Posterior vena cava (tissue), 2 donors: ENCODE measurements at places on chromosomes 6 and 20.

GRCh38 chr6:106398621-106399020 is 38.1 kb downstream of the CRYBG1 start:
- DNase-seq, result no peak

GRCh38 chr6:166415306-166415705 is 32.6 kb upstream of the MPC1 start:
- no peak for DNase-seq

DNA sequence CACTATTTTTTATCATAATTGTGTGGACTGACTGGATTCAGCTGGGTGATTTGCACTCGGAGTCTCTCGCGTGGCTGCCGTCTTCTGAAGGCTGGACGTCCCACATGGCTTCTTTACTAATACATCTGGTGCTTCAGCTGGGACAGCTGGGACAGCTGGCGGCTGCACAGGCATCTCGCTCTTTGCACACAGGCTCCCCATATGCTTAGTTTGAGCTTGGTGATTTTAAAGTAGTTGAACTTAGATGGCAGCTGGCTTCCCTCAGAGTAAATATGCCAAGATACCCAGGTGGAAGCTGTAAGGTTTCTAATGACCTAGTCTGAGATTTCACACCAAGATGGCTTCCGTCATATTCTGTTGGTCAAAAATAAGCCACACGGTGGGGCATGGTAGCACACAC is 38.7 kb upstream of the PPP1R3G start:
- DNase-seq, result no peak

DNA sequence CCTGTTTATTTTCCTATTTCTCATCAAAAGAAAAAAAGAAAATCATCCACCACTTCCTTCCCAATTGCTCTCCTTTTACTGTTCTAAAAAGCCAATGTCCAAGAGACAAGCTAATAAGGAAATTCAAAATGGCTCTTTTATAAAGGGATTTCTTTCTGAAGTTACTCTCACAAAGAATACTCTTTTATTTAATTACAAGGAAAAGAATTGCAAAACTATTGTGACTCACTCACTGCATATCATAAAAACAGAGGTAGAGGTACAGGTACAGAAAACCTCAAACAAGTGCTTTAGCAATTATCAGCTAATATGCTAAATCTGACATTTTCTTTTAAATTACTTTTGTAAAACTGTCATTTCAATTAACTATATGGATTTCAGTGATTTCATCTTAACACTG is 18.1 kb downstream of the DEK start:
- DNase-seq, result no peak
